ENCODE measurements at places on chromosomes 11 and 22.

- no peak for DNase-seq
Measured at GRCh38 chr11:77647654-77648305, 10.2 kb upstream of the CLNS1A start.

- DNase-seq, result no peak
Measured at GRCh38 chr11:2886191-2886894, 768 bp upstream of the CDKN1C start.

DNA sequence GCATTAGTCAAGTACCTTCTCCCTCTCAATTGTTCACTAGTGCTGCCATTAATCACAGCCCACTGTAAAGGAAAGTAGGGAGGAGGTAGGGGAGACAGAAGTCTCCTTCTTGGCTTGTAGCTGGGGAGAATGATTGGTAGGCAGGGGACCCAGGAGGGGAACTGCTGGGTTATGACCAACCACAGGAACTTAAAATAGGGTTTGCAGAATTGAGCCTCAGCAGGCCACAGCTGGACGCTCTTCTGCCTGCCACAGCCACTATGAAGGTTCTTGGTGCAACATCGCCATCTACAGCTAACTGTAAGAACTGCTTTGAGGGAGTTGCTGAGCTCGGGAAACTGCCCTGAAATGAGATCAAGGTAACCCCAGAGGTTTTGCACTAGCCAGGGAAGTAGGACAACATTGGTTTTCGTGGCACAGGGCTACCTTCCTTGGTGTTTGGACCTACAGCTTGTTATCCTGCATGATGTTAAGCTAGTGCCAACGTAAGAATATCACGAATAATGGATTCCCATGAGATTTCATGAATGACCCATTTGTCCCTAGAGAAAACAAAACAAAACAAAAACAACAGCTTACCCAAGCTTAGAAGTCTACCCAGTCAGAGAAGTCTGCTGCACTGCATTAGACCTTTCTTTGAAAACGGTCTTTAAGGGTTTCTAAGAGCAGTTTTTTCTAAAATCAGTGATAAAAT is 787.1 kb upstream of the API5 start:
- no peak for DNase-seq

DNA sequence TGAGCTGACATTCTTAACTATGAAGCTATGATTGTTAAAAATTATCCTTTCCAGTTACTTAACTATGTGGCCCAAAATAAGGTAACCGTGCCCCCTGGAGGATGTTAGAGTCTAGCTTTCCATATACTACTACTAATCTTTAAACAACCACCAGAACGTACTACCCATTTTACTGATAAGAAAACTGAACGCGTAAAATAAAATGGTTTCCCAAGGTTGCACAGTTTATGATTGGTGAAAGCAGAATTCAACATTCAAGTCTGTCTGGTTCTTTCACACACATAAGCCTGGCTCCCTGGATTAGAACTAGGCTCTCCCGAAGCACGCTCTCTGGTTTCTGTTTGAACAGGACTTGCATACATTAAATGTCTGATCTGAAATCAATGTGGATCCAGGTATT is 437.8 kb upstream of the CCDC90B start:
- no peak for DNase-seq

DNA sequence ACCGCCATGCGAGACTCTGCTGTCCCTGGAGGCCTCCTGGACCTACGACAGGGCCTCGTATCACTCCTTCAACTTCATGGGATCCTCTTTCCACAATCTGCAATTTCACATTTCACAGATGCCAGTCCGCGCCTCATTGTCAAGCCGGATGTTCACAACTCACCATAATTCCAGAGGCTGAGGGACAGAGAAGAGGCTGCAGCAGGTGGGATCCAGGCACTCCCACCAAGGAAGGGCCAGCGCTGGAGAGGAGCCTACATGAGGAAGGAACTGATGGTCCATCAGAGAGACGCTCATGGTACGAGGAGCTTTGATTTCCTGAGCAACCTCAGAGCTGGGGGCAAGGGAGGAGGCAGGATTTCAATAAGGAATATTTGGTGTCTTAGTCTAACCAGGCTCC is 495.0 kb downstream of the BRD1 start:
- DNase-seq, result no peak

DNA sequence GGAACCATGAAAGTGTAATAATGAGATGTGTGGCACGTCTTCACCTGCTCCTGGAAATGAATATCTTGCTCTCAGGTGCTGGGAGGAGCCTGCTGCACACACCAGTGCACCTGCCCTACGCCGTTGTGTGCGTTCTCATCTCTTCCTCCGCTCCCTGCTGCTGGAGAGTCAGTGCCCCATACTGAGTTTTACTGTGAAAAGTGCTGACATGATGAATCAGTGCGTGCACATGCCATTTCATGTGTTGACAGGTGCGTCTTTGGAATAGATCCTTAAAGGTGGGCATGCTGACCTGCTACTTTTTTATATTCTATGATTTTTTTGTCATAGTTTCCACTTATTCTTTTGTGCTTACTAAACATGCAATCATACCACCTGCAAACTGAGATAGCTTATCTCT is 1015.8 kb downstream of the BRD1 start:
- no peak for DNase-seq

- DNase-seq, result no peak
Measured at GRCh38 chr22:35591714-35592417, 25.3 kb downstream of the MB start.

DNA sequence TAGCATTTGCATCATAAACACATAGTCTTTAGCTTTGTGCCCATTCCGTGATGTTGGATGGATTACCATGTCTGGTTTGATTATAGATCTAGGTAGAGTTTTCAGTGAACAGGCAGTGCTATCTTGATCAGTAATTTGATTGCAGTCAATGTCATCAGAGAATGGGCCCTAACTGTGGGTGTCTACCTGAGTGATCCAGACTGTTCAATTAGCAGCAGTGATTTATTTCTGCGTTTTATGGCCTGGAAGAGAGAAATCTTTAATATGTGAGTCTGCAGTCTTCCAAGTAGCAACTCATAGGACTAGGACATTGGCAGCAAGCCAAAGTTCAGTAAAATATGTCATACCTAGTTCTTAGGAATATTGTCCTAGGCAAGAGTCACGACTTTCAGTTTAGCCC is 80.3 kb downstream of the CASP12 start:
- no peak for DNase-seq

GRCh38 chr11:66313321-66314185 is 3.3 kb downstream of the CD248 start:
- DNase-seq, result no peak

GRCh38 chr22:45284705-45285262 is at the start of gene UPK3A:
UPK3A (plus strand) TSS chr22:45284949; CDS start chr22:45285014, 65 bp downstream.
- peak; percentile 36 for DNase-seq

DNA sequence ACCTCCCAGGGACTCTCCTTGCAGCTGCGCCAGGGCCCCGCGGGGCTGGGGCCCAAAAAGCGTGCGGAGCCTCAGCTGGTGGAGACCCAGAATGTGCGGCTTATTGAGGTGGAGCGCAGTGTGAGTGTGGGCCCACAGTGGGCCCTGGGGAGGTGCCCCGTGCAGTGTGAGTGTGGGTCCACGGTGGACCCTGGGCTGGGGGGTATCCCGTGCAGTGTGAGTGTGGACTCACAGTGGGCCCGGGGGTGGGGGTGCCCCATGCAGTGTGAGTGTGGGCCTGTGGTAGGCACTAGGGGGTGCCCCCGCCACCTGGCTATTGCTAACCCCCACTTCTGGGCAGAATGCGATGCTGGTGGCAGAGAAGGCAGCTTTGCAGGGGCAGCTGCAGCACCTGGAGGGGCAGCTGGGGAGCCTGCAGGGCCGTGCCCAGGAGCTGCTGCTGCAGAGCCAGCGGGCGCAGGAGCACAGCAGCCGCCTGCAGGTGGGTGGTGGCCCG is 7.8 kb upstream of the RPS6KA4 start:
- DNase-seq, result no peak

DNA sequence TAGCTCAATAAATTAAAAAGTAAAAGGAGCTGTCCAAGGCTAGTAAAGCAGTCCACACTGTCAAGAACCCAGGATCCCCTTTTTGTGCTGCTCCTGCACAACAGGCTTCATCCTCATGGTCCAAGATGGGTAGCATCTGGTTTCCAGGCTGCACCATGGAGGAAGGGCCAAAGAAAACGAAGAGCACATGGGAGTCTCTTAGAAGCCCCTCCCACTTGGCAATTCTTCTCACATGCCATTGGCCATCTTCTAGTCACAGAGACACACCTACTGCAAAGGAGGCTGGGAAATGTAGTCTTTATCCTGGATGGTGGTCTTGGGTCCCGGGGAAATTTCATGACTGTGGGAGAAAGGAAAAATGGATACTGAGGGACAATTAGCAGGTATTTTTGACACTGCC is 37.8 kb downstream of the PRR5L start:
- no peak for DNase-seq

DNA sequence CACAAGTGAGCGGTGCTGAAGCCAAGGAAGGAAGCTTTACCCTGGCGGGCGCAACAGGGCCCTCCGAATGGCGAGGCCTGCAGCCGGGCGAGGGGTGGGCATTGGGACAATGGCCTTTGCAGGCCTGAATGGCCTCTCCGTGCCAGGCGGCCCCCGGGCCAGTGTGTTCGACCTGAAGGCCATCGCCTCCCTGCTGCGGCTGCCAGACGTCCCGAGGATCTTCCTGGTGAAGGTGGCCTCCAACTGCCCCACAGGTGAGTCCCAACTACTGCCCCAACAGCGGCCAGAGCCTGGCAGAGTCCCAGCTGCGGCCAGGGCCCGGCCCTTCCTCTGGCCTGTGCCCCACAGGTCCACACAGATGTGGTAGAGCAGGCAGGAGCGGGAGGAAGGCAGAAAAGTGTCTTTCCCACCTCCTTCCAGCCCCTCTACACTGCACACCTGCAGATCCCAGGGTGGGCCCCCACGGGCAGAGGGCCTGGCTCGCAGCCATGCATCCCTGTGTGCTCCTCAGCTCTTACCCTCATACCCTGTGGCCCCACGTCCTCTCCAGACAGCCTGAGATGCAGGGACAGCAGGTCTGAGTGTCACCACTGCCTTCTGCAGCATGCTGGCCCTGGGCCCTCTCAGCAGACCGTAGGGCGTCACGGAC is 11.3 kb downstream of the PHLDA2 start:
- no peak for DNase-seq

- DNase-seq, result no peak
Measured at GRCh38 chr11:34519595-34520235, 6.1 kb upstream of the ELF5 start.

GRCh38 chr11:8025816-8026215 is 38.7 kb downstream of the EIF3F start:
- DNase-seq, result no peak

DNA sequence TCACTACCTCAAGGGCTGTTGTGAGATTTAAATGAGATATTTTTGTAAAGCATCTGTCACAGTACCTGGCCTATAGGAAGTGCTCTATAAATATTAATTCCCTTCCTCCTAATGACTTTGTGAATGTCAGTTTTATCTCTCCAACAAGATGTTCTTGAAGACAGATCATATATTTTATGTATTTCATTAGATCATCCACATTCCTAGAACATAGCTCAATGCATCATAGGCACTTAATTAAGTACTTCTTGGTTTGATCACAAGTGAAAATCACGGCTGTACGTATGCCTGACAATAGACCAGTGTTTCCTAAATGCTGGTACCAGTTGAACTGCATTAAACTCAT is 49.9 kb downstream of the RAB30 start:
- no peak for DNase-seq

GRCh38 chr11:113405724-113406478 is 18.3 kb downstream of the ANKK1 start:
- DNase-seq, result no peak

DNA sequence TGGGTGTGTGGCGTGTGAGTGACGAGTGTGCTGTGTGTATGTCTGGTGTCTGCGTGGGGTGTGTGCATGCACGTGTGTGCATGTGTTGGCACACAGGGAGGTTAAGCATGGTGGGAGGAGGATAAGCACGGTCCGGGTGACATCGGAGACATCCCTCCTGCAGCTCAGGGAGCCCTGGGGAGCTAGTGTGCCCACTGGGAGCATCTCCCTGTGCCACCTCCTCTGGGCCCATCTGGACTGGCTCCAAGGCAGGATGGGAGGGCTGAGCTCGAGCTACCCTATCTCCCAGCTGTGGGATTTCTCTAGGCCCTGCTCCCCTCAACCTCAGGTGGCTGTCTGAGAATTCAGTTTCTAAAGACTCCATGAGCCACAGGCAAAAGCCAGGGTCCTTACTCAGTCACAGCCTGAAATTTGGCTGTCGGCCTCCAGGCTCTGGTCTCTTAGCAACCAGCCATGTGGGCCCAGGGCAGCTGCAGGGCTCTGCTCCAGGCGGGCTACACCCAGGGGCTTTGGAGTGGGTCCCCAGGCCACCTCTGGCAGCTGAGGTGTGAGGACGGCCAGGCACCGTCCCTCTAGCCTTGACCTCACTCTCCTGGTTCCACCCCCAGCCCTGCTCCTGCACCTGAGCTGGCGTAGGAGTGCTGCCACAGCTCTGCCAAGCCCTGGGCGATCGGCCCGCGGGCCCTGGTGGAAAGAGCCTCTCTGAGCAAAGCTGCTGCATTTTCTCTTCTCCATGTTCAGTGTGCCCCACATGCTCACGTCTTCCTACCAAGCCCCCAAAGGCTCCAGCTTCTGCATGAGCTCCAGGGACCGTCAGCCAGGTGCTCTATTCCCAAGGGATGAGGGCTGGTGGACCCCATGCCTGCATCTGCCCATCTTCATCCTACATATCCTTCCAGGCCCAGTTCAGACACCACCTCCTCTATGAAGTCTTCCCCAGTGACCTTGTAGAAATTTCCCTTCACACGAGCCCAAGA is 39.7 kb downstream of the RTL6 start:
- no peak for DNase-seq

DNA sequence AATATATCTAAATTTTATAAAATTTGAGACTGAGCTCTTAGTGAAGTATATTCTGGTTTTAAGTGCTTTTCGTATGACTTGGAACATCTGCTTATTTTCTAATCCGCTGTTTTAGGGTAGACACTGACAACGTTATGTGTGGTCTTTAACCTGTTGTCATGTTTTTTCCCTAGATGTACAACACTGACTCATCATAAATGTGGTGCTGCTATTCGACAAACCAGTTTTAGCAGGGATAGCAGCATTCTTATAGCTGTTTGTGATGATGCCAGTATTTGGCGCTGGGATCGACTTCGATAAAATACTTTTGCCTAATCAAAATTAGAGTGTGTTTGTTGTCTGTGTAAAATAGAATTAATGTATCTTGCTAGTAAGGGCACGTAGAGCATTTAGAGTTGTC is 23.8 kb upstream of the HIKESHI start:
- no peak for DNase-seq

GRCh38 chr22:29030618-29031226 is 30.9 kb downstream of the C22orf31 start:
- no peak for DNase-seq

- DNase-seq, result no peak
Measured at GRCh38 chr11:119062779-119063178, 4.8 kb upstream of the VPS11 start.

GRCh38 chr11:68255526-68255925 is 16.2 kb downstream of the C11orf24 start:
- DNase-seq, result no peak

Measured in stimulated activated CD4-positive, alpha-beta T cell treated with anti-CD3 and anti-CD28 coated beads, TNF-alpha, amount 100 ng/mL, for 1 hour (primary cell).